GM12892 (cell line): ENCODE measurements at places on chromosomes 5 and 9.

- DNase-seq, result no peak
Observed at GRCh38 chr5:135429301-135430134, 17.6 kb downstream of the DCANP1 start.

DNA sequence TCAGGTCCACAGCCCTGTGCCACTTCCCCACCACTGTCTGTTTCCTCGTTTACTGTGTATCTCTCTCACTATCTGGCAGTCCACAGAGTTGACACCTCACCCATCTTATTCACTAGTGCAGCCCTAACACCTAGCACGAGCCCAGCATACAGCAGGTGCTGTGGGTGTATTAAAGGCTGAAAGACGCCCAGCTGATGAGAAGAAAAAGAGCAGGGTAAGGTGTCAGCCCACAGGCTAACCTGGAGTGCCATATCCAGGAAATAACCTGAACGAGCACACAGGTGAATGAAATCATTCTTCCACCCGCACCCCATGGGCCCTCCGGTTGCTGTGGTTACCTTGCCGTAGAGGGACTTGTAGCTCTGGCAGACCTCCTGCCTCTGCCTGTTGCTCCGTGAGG is 18.6 kb downstream of the ANXA6 start:
- DNase-seq, result no peak

GRCh38 chr5:126810596-126811380 is 33.9 kb downstream of the LMNB1 start:
- DNase-seq, result no peak

DNA sequence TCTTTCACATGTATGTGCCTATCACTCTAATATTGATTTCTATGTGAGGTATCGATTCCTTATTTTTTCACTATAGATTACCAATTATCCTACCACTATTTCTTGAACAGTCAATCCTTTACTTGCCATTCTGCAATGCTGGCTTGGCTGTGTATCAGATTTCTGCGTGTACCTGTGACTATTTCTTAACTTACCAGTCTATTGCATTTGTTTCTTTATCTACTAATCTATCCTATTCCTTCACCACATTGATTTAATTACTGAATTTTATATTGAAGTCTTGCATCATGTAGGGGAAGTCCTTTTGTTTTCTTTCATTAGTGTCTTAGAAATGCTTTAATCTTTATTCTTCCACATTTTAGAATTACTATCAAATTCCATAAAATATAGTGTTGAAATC is 684.8 kb downstream of the LRRC70 start:
- DNase-seq, result no peak

GRCh38 chr5:141211-141610 is 49.2 kb downstream of the PLEKHG4B start:
- DNase-seq, result no peak

DNA sequence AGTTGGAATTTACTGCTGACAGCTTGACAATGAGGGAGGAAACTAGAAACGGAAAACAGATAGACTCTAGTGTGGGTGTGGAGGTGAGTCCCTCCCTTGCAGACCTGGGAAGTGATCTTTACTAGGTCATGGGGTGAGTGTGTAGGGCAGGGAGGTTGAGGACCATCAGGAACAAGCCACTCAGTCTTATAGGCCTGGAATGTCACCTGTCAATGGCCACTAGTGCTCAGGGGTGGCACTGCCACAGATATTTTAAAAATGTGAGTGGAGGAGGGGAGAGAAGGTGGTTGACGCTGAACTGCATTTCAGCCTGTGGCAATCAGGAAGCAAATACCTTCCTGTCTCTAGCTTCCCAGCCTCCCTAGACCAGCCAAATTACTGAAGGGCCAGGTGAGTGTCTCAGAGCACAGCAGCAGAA is 9.0 kb downstream of the OR2S2 start:
- no peak for DNase-seq

- DNase-seq, result no peak
Observed at GRCh38 chr9:122005597-122005996, 87.5 kb downstream of the TTLL11 start.
